ENCODE measurements at places on chromosomes 2 and 18. TPM values are rescaled to one million over a fixed set of nuclear protein-coding genes. Genes with fewer than 3 reads are reported as not detected.

The SLC11A1 gene
- 1.9 TPM for polyA plus RNA-seq

The NTSR2 gene
- not detected for polyA plus RNA-seq

The NAT8 gene
- polyA plus RNA-seq = not detected

- H3K27me3 ChIP-seq = no peaks in the 10 kb centered on the region
- H3K4me3 ChIP-seq = no peak overlapping the region
- no peaks in the 10 kb centered on the region for H3K4me1 ChIP-seq
Measured at GRCh38 chr2:54879032-54879431, 155.6 kb downstream of the EML6 start.

- H3K27me3 ChIP-seq = no peaks in the 10 kb centered on the region
- no peaks in the 10 kb centered on the region for H3K4me1 ChIP-seq
- H3K36me3 ChIP-seq = no peaks in the 10 kb centered on the region
- H3K27ac ChIP-seq = no peak overlapping the region
- H3K4me3 ChIP-seq = no peak overlapping the region
Measured at GRCh38 chr2:12754643-12755042, 37.9 kb downstream of the TRIB2 start.

DNA sequence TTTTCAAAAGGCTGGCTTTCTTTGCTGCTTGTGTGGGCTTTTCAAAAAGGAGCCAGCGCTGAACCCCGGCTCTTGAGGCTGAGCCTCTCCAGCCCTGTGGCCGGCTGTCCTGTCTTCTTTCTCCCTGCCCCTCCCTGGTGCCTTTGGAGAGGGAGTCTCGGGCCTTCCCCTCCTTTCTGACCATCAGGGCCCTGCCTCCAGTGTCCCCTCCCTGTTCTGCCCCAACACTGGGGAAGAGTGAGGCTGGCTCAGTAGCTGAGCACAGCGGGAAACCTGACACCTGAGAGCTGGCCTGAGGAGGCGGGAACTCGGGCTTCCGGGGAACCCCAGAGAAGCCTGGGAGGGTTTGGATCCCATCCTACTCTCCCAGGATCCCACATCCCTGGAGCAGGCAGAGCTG lies 232.1 kb downstream of the LOXHD1 start:
- H3K27me3 ChIP-seq = no peaks in the 10 kb centered on the region
- H3K4me1 ChIP-seq = no peaks in the 10 kb centered on the region
- H3K4me3 ChIP-seq = no peak overlapping the region
- DNase-seq = no peak
- no peak overlapping the region for H3K27ac ChIP-seq
- H3K36me3 ChIP-seq = no peaks in the 10 kb centered on the region

GRCh38 chr2:109487871-109488655 lies 125.7 kb downstream of the SEPTIN10 start:
- H3K4me1 ChIP-seq = no peaks in the 10 kb centered on the region
- no peak for DNase-seq
- H3K27me3 ChIP-seq = no peaks in the 10 kb centered on the region
- no peaks in the 10 kb centered on the region for H3K36me3 ChIP-seq
- H3K4me3 ChIP-seq = no peak overlapping the region
